Esophagus muscularis mucosa (tissue), 4 donors: ENCODE measurements at places on chromosomes 1 and 21. TPM values are rescaled to one million over a fixed set of nuclear protein-coding genes. Genes with fewer than 3 reads are reported as not detected.

- no peak for DNase-seq
These were observed 134.2 kb upstream of the SERTAD4 start for GRCh38 chr1:210098356-210098755.

- DNase-seq, result no peak
These were observed 51.1 kb downstream of the SLC16A1 start for GRCh38 chr1:112904831-112905261.

DNA sequence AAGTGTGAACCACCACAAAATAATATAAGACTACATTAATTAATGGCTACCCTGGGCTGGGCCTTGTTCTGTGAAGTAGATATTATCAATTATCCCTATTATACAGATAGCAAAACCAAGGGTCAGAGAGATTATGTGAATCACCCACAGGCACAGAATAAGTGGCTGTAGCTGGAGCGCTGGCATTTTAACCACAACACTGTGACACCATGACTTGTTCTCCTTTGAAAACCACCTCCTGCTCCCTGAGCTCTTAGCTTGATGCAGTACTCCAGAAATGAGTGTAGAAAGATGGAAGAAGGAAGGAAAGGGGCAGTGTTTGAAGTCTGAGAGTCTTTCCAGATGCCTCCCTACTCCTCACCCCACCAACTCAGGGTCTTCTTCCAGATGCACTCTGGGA, 29.5 kb upstream of the JUN start:
- DNase-seq, result no peak

GRCh38 chr1:24505816-24506215, 3.2 kb downstream of the RCAN3 start:
- DNase-seq, result no peak

CCDC181 gene
- 2.3 TPM for total RNA-seq

DNA sequence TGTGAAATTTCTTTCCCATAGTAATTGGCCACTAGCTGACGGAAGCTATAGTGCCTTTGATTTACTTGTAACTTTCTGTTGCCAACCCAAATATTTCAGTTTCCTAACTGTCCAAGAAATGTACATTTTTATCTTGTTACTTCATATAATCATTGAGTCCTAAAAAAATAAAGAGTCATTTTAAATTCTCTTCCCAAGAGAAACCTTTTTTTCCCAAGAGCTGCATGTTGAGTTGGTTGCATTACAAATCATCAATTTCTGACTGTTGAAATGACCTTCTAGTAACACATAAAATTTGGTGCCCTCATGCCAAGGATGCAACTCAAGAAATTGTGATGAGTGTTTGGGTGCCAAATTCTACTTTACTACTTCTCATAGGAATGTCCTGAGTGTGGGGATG, 61.0 kb downstream of the HMCN1 start:
- DNase-seq, result no peak

DNA sequence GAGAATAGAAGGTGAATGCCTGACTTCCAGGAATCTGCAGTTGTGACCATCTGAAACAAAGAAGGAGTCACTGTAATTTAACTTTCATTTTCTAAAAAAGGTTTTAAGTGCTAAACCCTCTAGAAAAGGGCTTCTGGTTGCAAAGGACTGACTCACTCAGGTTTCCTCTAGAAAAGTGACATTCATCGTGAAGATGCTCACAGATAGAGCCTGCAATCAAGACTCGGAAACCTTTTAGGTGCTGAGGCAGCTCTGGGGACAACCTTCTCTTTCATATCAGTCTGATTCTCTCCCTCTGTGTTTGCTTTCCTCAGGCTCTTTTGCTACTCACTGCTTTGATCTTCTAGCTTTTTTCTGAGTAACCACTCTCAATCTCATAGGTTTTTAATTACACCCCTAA, 8.2 kb downstream of the BCL9 start:
- DNase-seq, result no peak

DNA sequence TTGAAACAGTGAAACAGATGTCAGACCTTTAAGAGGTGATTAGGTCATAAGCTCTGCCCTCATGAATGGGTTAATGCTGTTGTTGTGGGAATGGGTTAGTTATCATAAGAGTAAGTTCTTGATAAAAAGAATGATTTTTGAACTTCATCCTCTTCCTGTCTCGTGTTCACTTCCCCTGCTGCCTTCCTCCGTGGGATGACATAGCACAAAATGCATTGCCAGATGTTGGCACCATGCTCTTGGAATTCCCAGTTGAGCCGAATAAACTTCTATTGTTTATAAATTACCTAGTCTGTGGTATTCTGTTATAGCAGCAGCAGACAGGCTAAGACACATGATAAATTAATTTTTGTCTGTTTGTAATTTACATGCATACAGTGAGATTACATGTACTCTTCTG, 112.0 kb upstream of the LRRC7 start:
- no peak for DNase-seq

DNA sequence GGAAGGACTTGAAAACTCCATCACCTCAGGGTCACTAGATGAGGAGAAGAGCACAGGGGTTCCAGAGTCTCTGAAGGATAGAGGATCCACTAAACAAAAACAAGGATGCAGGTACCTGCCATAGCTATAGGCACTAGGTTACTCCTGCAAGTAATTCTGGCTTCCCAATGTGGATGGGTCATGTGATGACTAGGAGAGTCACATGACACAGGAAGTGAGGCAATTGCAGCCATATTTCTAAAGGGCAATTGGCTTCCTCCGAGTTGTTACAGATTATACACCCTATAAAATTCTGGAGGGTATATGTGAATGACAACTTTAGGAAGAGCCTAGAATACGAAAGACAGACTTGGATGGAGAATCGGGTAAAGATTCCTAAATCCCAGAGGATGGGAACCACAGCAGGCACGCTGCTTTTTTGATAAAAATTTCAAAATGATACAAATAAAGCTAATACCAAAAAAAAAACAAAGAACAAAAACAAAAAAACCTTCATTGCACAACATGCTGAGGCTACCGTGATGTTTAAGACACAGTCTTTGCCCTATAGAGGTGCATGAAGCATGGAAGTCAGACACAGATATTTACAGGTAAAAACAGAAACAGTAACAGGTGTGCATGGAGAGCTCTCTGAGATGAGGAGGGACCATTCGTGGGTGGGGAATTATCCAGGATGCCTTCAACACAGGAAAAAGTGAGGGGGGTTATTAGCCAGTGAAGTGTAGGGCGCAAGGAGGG, 10.5 kb downstream of the MTX1 start:
- DNase-seq, result no peak

- DNase-seq, result no peak
These were observed 681.2 kb downstream of the PLPP3 start for GRCh38 chr1:55898181-55898580.

GRCh38 chr1:204600968-204601367, 84.6 kb downstream of the LRRN2 start:
- DNase-seq, result no peak
